ENCODE measurements at places on chromosomes 11 and 22.

- DNase-seq = no peak
These were observed 83.6 kb downstream of the CLPB start for GRCh38 chr11:72350752-72351151.

GRCh38 chr22:28438183-28438768 is 241.4 kb downstream of the TTC28 start:
- DNase-seq = no peak

DNA sequence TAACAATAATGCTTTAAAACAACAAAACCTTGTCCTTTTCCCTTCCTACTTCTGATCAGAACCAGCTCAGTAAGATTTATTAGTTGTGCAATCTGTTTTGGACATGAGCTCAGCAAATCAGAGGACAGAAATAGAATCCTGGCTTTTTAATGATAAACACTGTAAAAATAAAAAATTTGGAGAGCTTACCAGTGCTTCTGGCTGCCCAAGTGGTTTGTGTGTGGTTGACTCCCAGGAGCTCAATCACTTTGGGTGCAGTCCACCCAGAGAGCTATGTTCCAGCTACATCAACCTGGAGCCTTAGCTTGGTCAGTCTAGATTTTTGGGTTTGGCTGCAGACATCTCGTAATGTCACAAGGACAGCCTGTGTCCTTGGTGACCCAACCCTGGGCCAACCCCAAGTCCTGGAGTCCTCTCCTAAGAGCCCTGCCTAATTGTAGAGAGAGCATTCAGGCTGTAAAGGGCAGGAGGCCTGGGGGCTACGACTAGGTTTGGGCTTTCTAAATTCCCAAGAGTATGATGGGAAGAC is 28.5 kb downstream of the CD44 start:
- no peak for DNase-seq

- DNase-seq = peak; percentile 98
These were observed 10.1 kb downstream of the C11orf91 start for GRCh38 chr11:33690290-33691065.

DNA sequence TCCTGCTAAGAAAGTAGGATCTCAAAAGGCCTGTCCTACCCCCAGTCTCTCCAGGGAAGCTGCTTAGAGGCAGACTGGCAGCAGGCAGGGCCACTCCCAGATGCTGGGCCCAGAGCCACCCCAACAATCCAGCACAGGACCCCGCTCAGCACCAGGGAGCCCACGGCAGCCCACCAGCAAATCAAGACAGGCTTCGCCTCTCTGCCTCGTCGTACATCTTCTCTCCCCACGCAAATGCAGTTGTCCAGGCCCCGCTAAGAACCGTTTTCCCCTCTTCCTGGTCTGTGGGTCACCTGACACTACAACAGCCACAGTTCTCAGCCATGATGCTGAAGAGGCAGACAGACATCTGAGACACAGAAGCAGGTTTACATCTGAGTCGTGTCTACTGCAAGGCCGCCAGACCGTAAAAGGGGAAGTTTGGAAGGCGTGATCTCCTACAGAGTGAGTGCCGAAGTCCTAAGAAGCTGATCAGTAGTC is 51.1 kb downstream of the IGSF9B start:
- no peak for DNase-seq

- DNase-seq = no peak
These were observed 137.4 kb downstream of the EHF start for GRCh38 chr11:34758262-34758661.

GRCh38 chr11:43687120-43687791 is 6.7 kb downstream of the HSD17B12 start:
- peak; percentile 57 for DNase-seq

DNA sequence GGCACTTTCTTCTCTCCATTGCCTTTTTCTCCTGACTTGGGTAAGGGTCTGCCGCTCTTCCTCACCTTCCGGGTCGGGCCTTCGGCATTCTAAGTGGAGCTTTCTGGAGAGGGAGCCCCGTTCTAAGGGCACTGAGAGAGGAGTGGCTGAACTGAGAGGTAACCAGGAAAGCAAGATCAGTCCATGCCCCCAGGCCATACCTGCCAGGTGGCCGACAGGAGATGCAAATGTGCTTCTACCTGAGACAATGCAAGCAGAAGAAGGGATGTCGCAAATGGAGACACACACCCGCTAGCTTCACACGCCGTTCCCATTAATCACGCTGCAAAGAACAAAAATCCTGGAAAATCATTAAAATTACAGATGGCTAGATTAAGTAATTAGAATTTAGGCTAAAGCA is 156.4 kb upstream of the TBCEL start:
- no peak for DNase-seq

DNA sequence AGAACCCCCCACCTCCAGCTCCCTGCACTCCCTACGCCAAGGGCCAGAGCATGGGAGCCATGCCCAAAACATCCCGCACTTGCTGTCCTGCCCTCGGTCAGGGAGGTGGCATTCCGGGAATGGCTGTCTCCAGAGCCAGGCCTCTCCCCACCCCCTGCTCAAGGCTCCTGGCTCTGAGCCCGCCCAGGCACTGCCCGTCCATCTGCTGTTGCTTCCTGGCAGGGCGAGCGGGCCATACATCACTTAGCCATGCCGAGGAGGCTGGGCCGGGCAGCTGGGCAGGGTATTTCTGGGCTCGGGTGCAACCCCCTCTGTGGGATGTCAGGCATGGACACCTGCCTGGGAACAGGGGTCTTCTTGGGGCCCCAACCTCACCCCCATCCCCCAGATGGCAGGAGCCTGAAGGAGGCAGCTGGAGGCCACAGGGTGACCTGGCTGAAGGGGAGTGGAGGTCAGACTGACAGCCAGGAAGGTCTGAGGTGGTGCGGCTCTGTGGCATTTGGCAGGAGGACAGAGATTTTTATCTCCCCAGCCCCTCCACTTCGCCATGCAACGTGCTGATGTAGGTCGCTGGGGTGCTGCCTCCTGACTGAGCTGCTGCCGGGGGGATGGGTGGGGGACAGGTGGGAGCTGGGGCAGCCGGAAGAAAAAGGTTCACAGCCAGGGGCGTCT is 8.7 kb upstream of the CABP7 start:
- no peak for DNase-seq

- DNase-seq = no peak
These were observed 108.4 kb downstream of the GALNT18 start for GRCh38 chr11:11513422-11513821.

GRCh38 chr11:47379317-47379716 is 970 bp upstream of the SPI1 start:
- no peak for DNase-seq

DNA sequence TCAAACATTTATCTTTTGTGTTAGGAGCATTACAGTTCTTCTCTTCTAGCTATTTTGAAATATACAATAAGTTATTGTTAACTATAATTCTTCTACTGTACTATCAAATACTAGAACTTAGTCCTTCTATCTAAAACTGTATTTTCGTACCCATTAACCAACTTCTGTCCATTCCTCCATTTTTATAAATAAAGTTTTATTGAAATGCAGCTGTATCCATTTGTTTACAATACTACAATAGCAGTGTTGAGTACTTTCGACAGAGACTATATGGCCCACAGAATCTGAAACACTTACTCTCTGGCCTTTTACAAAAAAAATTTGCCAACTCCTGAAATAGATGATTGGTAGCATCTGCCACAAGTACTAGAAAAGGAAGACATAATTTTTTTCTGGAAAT is 4.7 kb upstream of the SLC35C1 start:
- no peak for DNase-seq

DNA sequence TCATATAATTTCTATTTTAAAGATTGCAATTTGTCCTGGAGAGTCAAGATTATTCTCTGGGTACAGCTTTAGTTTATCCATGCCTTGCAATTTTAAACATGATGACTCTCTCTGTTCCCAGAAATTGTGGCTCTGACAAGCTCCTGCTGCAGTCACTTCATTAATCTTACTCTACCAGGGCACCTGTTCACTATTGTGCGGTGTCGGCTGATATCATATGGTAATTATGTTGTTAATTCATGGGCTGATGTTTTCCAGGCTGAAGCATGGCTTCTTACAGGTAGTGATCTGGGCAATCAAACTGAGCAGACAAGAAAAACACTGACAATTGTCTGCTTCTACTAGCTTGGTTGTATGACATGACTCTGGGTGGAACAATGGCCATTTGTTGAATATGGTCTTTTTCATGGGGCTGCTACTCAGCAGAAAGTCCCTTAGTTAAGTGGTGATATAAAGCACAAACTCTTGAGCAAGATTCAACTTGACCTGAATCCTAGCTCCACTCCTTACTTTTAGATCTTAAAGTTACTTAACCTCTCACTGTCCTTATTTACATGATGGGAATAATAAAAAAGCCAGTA is 230.7 kb downstream of the FAT3 start:
- DNase-seq = no peak

DNA sequence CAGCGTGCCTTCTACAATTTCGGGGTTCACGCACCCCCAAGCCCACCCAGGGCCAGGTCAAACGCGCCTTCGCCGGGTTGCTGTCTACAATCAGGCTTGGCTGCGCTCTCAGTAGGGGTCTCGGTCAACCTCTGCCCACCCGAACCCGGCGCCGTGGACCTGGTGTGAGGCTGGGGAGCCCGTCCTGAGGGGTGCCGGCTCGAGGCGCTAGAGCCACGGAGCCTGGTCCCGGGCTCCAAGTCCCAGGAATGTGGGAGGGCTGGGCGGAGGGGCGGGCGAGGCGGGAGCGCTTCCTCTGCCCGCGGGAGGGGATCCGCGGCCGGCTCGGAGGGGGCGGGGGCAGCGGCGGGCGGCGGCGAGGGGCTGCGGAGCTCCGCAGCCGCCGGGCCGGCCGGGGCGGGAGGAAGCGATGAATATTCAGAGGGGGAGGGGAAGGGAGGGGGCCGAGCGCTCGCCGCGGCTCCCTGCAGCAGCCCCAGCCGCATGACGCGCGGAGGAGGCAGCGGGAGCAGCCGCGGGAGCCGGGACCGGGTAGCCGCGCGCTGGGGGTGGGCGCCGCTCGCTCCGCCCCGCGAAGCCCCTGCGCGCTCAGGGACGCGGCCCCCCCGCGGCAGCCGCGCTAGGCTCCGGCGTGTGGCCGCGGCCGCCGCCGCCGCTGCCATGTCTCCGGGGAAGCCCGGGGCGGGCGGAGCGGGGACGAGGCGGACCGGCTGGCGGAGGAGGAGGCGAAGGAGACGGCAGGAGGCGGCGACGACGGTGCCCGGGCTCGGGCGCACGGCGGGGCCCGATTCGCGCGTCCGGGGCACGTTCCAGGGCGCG is at the start of gene PTPRJ:
TSS of gene PTPRJ (plus strand) at position 472 of the 819 bp plus-strand sequence. CDS start 354 bp downstream, outside the sequence.
- no peak for DNase-seq

DNA sequence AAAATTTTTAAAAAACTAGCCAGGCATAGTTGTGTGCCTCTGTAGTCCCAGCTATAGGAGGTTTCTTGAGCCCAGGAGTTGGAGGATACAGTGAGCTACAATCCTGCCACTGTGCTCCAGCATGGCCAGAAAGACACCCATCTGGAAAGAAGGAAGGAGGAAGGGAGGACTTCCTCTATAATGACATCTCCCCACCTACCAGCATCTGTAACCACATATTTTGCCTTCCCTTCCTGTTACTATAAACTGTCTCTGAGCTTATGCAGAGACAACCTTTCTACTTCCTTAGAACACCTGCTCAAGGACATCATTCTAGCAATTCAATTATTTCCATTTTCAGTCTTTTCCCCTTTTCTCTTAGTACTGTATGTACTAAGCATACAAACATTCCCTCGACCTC is 2.2 kb upstream of the NUP160 start:
- DNase-seq = no peak

DNA sequence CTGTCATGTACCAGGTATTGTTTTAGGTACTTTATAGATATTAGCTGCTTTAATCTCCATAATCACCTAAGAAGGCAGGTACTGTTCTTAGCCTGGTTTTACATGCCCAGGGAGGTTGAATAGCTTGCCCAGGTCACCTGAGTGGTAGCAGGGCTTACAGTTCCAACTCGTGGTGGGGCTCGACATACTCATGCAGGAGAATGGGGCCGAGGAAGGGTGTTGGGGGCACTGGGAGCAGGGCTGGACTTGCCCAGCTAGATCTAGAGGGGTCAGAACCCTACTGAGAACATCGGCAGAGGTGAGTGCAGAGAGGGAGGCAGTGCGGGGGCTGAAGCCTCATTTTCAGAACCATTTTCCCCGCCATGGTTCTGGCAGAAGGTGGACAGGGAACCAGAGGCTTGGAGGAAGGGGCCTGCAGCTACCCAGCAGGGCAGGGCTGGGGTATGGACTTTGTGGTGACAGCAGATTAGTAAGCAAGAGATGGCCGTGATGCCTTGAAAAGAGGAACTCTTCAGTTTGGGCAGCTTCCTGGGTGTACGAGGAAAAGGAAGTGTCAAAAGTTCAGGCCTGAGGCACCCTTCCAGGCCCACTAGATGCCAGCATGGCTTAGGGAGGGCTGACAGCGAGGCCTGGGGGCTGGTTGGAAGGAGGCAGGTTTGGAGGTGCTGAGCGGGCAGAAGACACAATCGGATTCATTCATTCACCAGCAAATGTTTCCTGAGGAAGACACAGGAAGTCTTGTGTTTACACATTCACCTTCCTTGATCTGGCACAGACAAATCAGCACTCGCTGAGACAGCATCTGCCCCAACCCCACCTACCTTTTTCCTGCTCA is 54.7 kb upstream of the LYVE1 start:
- no peak for DNase-seq

GRCh38 chr11:46826310-46827044 is 19.6 kb downstream of the CKAP5 start:
- DNase-seq = no peak

GRCh38 chr22:39674536-39674935 is 104.0 kb downstream of the CACNA1I start:
- DNase-seq = no peak

DNA sequence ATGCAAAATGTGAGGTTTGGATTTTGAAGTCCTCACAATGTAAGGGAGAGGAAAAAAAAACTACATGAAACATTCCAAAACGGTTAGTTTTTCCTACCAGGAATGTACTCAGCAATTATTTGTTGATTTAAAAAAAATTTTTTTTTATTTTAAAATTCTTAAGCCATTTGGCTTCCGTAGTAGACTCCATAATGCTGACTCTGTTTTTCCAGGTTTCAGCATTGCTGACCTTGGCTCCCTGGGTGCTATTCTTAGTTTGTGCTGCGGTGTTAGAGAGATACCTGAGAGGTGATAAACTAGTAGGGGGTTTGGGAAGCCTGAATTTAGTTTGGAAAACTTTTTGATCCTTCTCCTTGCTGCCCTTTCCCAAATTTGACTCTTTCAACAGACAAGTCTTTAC is 10.6 kb downstream of the STT3A start:
- no peak for DNase-seq

DNA sequence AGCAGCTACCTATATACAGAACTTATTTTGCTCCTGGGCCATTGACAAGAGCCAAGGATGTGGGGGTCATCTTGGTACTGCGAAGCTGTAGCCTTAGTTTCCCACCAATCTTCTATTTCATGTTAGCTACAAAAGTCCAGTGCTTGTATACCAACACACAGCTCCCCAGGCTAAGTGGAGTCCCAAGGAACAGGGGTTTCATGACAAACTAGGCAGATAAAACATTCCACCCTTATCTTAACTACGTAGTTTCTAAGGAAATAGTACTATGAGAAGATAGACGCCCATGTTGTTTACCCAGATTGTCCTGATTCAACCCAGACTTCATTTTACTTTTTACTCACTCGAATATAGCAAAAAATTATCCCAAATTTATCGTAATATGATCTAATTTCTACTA is 218.5 kb downstream of the DYNC2H1 start:
- DNase-seq = no peak

GRCh38 chr11:109016724-109017123 is 351.9 kb downstream of the DDX10 start:
- no peak for DNase-seq

- no peak for DNase-seq
These were observed 1502.7 kb downstream of the TBC1D22A start for GRCh38 chr22:48265000-48265625.
